Colonic mucosa (tissue), 4 donors: ENCODE measurements at places on chromosomes 7 and 10. TPM values are rescaled to one million over a fixed set of nuclear protein-coding genes. Genes with fewer than 3 reads are reported as not detected.

ASB15 gene
- total RNA-seq: not detected

HOXA4 gene
- 4.5 TPM for total RNA-seq

ZNF425 gene
- total RNA-seq: 0.96 TPM

DMBT1 gene
- 33.6 TPM for total RNA-seq
